Melanocyte of skin (primary cell): ENCODE measurements at places on chromosomes 7 and 10. TPM values are rescaled to one million over a fixed set of nuclear protein-coding genes. Genes with fewer than 3 reads are reported as not detected.

Gene TMEM236
- total RNA-seq: 0.67 and 0.77 TPM in 2 replicates

Gene RHBDD2
- 32.0 and 36.4 TPM in 2 replicates for total RNA-seq

Gene UFSP1
- 7.0 and 8.3 TPM in 2 replicates for total RNA-seq

Gene CRTAC1
- 0.34 TPM in 1 of 2 replicates, not detected in the other for total RNA-seq

Gene LRRD1
- under 0.01 and 0.31 TPM in 2 replicates for total RNA-seq

Gene CCDC172
- total RNA-seq: not detected in 2 replicates

Gene CDC14C
- total RNA-seq: not detected in 2 replicates

Gene GDF2
- not detected in 2 replicates for total RNA-seq

Gene TRIM24
- total RNA-seq: 7.3 and 8.3 TPM in 2 replicates

Gene IFIT1B
- not detected in 2 replicates for total RNA-seq

Gene GSDME
- 11.4 and 26.5 TPM in 2 replicates for total RNA-seq

Gene TSPAN33
- 9.3 and 9.4 TPM in 2 replicates for total RNA-seq

Gene SP8
- total RNA-seq: not detected in 2 replicates

Gene TEX36
- not detected in 2 replicates for total RNA-seq

Gene SFTPA1
- not detected in 2 replicates for total RNA-seq

Gene RNF32
- total RNA-seq: 0.46 TPM in 1 of 2 replicates, not detected in the other

Gene ATOH7
- 0.36 TPM in 1 of 2 replicates, not detected in the other for total RNA-seq

Gene TRIM50
- total RNA-seq: not detected in 2 replicates

Gene SLC13A4
- under 0.01 TPM in 1 of 2 replicates, not detected in the other for total RNA-seq

Gene ASL
- 14.1 and 23.3 TPM in 2 replicates for total RNA-seq

Gene NEURL1
- under 0.01 and 0.34 TPM in 2 replicates for total RNA-seq

Gene MNX1
- total RNA-seq: not detected in 2 replicates

Gene CXCL12
- 6.0 and 6.5 TPM in 2 replicates for total RNA-seq

Gene OR6B1
- total RNA-seq: not detected in 2 replicates

Gene TRPV5
- total RNA-seq: not detected in 2 replicates

Gene ZNF438
- 2.7 and 3.4 TPM in 2 replicates for total RNA-seq

Gene GRK5
- total RNA-seq: 4.1 and 5.8 TPM in 2 replicates

Gene SLC26A3
- total RNA-seq: not detected in 2 replicates

Gene HABP2
- total RNA-seq: not detected in 2 replicates

Gene CALML5
- not detected in 2 replicates for total RNA-seq

Gene HMX3
- total RNA-seq: not detected in 2 replicates

Gene LLCFC1
- not detected in 2 replicates for total RNA-seq

Gene PIP4K2A
- 59.2 and 114 TPM in 2 replicates for total RNA-seq

Gene RSBN1L
- total RNA-seq: 21.1 and 24.0 TPM in 2 replicates

Gene RARRES2
- not detected in 2 replicates for total RNA-seq

Gene C7orf57
- 0.34 and 0.36 TPM in 2 replicates for total RNA-seq

Gene MACROH2A2
- total RNA-seq: 0.15 and 1.00 TPM in 2 replicates

Gene LIPJ
- total RNA-seq: under 0.01 and 1.2 TPM in 2 replicates

Gene ADRB1
- total RNA-seq: not detected in 2 replicates

Gene BMPER
- total RNA-seq: 1.1 TPM in 1 of 2 replicates, not detected in the other

Gene CCDC126
- 13.8 and 22.2 TPM in 2 replicates for total RNA-seq

Gene RELN
- under 0.01 TPM in 1 of 2 replicates, not detected in the other for total RNA-seq

Gene C10orf88
- 10.3 and 12.0 TPM in 2 replicates for total RNA-seq

Gene SLC18A2
- total RNA-seq: under 0.01 TPM in 1 of 2 replicates, not detected in the other

Gene GRID1
- under 0.01 and 0.36 TPM in 2 replicates for total RNA-seq
